Activated T-cell treated with anti-CD3 and anti-CD28 coated beads, Interleukin-2, amount 50 U/mL, for 72 hours (primary cell): ENCODE measurements at places on chromosomes 11 and 22.

- no peak for DNase-seq
Observed at GRCh38 chr11:34490304-34490703, 23.3 kb downstream of the ELF5 start.

DNA sequence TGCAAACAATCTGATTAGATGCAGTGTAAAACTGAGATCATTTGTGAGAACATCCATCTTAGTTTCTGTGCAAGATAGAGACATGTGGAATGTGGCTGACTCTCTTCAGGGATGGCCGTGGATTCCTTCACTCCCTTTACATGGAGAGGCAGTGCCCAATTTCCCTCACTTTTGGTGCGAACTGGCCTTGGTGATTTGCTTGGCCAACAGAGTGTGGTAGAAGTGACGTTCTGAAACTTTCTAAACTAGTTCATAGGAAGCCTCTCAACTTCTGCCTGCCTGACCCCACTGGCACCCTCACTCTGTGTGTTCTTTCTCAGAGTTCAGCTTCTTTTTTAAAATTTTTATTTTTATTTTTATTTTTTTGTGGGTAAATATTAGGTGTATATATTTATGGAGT lies 9.9 kb upstream of the SYT13 start:
- no peak for DNase-seq

DNA sequence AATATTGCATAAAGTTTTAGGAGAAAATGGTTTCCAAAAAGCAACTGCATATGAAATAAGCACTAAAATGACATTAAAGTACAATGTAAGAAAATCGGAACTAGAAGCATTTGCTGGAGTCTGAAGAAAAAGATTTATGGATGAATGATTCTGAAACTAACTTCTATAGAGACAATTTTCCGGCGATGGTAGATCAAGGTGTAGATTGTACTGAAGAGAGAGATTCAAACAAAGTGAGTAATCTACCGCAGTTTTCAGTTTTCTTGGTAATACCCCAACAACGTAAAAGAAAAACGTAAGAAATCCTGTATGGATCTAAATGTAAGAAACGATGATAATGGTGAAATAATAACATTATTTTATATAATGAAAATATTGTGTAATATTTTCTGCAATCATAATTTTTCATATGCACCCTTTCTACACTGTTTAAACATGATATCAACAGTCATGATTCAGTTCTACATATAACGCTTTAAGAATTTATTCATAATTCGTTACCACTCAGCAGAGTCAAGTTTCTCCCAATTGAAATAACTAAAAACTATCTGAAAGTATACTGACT lies 1.8 kb upstream of the CDPF1 start:
- no peak for DNase-seq

- DNase-seq = no peak
Observed at GRCh38 chr22:35703861-35704584, 13.6 kb upstream of the APOL5 start.
